ENCODE measurements at places on chromosomes 5 and 9. TPM values are rescaled to one million over a fixed set of nuclear protein-coding genes. Genes with fewer than 3 reads are reported as not detected.
A peak's percentile ranks its signal among the peaks of the same experiment; 100 is the strongest.

CEMIP2 gene
- 52.0 TPM for total RNA-seq

GZMA gene
- total RNA-seq: not detected

TEK gene
- total RNA-seq: 0.10 TPM

TMEM250 gene
- 33.5 TPM for total RNA-seq

LCN9 gene
- total RNA-seq: not detected

SLC6A19 gene
- not detected for total RNA-seq

MYORG gene
- 6.5 TPM for total RNA-seq

SLC6A7 gene
- total RNA-seq: not detected

GCNT4 gene
- total RNA-seq: 2.3 TPM

DNA sequence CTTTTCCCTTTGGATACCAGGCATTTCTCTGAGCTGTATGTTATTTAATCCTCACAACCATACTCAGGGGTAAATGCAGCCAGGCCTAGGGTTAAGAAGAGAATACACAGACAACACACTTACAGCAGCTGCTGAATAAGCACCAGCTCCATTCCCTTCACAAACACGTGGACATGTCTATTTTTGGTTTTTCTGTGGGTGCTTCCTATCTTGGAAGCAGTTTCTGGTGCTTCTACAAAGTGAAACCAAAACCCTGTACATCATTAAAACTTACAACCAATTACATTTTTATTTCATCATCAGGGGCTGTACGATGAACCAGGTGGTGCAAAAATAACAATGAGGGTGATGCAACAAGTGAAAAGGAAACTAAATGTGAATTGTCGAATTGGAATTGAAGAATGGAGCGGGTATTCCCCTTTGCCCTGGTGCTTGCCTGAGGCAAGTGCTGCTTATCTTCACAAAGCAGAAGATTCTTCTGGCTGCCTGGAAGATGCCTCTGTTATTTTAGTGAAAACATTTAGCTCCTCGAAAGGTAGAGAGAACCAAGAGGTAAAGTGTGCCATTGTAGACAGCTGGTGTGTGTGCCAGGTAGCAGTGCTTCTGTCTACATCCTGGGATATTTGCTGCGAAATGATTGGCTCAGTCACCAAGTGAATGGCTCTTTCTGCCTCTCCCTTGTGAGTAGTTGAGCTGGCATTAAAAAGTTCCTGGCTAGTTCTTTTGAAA lies 18.6 kb upstream of the IFNB1 start:
- DNase-seq: peak; percentile 94

DNA sequence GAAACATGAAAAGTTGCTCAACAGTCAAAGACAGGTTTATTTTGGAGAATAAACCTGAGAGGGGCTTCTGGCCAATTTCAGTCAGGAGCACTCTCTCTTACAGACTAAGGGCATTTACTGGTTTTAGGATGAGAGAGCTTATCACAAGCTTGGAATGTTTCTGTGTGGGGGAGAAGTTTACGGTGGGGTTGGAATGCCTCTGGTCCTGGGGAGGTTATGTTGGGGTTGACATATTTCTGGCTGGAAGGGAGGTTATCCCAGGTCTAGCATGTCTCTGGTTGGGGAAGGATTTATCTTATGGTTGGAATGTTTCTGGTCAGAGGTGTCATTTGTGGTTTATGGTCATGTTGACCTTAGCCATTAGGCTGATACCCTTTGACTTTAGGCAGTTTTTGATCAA lies 1867.3 kb downstream of the EFNA5 start:
- no peak for DNase-seq

DNA sequence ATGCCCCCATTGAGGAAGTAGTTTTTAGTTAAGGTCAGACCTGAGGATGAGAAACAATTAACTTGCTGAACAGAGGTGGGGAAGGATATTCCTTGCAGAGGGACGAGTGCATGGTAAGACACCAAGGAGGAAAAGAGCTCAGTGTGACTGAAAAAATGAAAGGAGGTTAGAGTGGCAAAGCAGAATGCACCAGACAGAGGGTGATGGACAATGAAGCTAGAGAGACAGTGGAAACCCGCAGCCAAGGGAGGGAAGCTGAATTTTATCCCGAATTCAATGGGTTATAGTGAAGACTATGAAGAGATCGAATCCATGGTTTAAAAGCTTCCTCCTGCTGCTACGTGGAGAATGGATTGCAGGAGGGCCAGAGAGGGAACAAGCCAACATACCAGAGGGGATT lies 206.8 kb downstream of the FBN2 start:
- DNase-seq: no peak

DNA sequence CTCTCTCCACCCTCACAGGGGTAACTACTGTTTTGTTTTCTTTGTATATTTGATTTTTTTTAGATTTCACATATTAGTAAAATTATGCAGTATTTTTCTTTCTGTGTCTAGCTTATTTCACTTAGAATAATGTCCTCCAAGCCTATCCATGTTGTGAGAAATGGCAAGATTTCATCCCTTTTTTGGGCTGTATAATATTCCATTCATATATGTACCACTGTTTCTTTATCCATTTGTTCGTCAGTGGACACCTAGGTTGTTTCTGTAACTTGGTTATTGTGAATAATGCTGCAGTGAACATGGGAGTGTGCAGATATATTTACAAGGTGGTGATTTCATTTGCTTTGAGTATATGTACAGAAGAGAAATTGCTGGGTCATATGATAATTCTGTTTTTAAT lies 144.0 kb upstream of the CHD1 start:
- DNase-seq: no peak

- no peak for DNase-seq
These were observed 13.5 kb downstream of the ARL14EPL start for GRCh38 chr5:116045821-116046220.

DNA sequence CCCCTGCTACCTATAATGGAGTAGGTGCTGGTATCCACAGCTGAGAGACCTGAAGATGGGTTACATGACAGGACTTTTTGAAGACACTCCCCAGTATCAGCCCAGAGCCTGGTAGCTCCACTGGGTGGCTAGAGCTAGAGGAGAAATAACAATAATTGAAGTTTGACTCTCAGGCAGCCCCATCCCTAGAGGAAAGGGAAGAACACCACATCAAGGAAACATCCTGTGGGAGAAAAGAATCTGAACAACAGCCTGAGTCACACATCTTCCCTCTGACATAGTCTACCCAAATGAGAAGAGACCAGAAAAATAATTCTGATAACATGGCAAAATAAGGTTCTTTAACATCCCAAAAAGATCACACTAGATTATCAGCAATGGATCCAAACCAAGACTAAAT lies 432.1 kb downstream of the CDH18 start:
- DNase-seq: peak; percentile 28

- no peak for DNase-seq
These were observed 376.6 kb downstream of the SPOCK1 start for GRCh38 chr5:137122558-137122957.

GRCh38 chr5:39368116-39368515 lies 3.8 kb upstream of the C9 start:
- no peak for DNase-seq

- DNase-seq: no peak
These were observed 472.9 kb downstream of the PDE4D start for GRCh38 chr5:59420596-59420995.

GRCh38 chr9:130665431-130666392 lies 1.3 kb downstream of the PRDM12 start:
- no peak for DNase-seq

DNA sequence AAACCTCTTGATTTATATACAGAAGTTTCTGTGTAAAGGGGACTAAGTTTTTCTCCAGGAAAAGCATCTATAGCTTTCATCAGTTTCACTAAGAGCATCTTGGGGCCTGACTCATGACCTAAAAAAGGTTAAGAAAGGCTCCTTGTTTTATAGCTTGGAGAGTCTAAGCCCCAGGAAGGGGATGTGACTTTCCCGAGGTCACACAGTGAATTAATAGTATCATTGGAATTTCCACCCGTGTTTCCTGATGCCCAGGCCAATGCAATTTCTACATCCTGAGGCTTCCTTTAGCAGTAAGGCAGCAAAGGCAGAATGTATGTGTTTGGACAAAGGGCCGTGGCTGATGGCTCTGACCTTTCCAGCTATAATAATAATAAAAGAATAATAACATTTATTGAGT lies 8.6 kb downstream of the MORN5 start:
- DNase-seq: no peak

GRCh38 chr9:34419716-34420504 lies 38.5 kb downstream of the FAM219A start:
- DNase-seq: no peak

DNA sequence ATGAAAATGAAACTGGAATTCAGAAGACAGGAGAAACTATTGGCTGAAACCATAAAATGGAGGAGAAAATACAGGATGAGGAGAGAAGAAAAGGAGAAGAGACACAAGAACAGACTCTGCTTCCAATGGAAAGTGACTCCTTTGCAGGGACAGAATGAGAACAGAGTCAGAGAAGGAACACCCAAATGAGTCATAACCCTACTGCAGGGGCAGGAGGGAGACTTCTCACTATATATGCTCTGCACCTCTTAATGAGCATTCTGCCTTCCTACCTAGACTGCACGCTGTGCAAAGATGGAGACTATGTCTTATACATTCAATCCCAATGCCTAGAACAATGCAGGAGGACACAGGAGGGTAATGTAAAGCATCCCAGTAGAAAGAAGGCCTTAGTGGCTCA lies 2.1 kb downstream of the SAXO1 start:
- DNase-seq: no peak

DNA sequence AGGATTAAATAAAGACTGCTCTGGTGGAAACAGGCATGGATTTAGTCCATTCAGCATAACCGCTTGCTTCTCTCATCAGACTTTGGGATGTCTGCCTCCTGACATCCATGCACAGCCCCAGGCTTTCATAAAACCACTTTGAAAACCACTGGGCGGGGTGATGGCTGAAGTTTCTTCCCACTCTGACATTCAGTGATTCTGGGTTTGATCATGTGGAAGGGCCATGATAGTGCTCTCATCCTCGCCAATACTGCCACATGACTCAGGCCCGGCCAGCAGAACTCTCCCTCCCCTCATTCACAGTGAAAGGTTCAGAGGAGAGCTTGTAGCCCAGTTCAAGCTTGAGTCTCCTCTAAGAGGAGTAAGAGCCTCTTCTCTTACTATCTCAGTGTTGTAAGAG lies 29.6 kb upstream of the GLRA1 start:
- DNase-seq: no peak

DNA sequence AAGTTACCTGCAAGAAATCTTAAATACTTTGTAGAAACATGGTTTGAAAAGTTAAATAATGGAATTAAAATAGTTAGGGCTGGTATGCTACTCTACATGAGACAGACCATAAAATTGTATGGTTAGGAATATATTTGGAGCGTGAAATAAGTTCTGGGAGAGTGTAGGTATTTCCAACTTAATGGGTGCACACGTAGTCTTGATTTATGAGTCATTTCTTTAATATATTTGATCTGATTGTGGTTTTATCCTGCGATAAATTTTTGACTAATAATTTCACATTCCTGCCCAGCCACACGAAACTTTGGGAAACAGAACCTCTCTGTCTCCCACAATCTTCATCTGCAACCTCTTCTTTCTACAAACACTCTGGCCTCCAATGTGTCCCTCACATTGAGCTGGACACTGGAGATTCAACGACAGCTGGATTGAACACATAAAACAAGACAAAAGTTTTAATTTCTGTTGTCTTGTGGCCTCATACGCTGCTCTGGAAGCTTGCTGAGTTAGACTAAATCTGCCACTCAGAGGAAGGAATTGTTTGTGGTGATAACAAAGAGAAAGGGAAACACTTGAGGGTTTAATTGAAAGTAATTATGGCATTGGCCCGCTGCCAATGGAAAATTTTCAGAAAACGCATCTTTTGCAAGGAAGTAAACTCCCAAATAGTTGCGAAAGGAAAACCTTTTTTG lies 201.8 kb upstream of the ZNF608 start:
- no peak for DNase-seq

- no peak for DNase-seq
These were observed 209.7 kb downstream of the GADD45G start for GRCh38 chr9:89814340-89815040.

GRCh38 chr5:177442066-177442826 lies 4.4 kb upstream of the PRR7 start:
- no peak for DNase-seq

DNA sequence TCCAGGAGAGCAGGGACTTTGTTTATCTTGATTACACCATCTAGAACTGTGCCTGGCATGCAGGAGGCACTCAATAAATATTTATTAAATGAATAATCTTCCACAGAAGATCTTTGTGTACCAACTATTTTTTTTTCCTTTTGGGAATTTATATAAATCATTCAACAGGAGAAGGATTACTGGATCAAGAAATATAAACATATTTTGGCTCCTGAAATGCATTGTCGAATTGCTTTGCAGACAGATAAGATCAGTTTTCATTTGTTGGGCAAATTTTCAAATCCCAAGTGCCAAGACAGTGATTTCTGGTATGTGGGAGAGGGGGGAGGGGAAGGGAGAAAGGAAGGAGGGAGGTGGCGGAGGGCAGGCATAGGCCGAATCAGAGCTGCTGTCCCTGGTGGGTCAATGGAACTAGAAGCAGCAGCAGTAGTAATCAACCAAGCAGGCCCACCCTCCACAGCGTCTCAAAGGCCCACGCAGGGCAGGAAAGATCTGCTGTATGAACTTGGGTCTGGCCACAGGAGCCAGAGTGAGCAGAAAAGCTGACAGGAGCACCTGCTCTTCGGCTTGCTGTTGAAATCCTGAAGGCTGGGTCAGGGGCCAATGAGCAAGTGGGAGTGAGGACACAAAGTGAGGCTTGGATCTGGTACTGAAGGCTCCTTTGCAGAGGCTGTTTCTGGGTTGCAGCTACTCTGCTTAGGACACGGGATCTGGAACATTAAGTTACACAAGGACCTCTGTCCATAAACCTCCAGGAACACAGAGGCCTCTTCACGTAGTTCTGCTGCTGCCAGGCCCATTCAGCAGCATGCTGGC lies 15.8 kb upstream of the TRAF1 start:
- no peak for DNase-seq

DNA sequence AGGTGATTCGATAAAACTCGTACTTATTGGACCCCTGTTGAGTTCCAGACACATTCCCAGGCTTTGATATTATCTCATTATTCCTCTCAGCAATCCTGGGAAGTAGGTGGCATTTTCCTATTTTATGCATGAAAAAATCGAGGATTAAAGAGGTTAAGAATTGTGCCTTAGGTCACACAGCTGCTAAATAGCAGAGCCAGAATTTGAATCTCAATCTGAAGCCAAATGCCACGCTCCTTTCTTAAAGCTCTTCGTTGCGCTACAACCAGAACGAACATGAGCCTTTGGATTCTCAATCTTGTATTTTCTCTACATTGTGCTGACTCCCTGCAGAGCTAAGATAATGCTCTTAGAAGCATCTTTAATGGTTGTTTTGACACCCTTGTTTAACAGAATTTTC lies 527.8 kb upstream of the TLE4 start:
- DNase-seq: no peak

Data from foreskin keratinocyte (primary cell).